ENCODE measurements at places on chromosomes 11 and 22.

DNA sequence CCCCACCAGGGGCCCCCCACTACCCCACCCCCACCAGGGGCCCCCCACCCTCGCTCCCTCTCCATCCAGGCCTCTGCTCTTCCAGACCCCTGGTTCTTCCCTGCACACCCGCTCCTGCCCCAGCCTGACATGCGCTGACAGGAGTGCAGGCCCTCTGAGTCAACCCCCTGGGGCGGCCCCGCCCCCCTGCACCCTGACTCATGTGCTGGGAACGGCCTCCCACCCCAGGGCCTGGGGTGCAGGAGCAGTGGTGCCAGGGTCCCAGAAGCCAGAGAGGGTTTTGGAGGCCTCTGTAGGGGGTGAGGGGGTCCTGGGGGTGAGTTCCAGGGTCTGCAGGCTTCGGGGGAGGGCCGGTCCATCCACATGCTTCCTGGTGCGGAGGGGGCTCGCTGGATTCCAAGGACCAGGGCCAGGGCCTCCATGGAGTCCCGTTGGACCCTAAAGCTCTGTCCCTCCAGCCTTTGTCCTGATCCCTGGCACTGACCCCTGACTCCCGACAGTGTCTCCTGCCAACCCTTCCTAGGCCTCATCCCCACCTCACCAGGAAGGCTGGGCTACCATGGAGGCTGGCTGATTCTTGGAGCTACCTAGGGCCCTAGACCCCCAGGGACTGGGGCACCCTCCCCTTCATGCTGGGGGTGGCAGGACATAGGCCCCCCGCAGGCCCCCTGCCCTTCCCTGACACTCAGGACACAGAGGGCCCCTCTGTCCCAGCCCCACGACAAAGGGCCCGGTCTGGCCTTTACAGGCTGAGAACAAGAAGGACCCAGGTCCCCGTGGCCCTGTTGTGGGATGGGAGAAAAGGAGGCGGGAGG, 583 bp upstream of the PKP3 start:
- DNase-seq = peak; percentile 92

DNA sequence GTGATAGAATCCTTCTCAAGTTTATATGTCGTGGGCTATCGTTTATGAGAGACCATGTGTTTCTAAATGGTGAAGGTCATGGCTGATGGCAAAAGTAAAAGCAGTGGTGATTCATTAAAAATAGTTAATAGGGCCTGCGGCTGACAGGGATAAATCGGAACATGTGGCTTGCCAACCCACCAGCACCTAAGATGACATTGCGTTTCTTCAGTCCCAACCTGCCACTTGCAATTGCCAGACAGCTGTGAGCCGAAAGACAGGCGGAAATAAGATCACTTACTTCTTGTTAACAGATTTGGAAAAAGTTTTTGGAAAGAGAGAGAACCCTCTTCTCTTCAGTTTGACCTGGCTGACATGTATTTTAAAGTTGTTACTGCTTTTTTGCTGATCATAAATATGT, 131.5 kb upstream of the MPPED2 start:
- no peak for DNase-seq

- no peak for DNase-seq
Measured at GRCh38 chr22:27815826-27816530, 14.4 kb upstream of the MN1 start.

- no peak for DNase-seq
Measured at GRCh38 chr11:71209181-71209580, 43.2 kb downstream of the SHANK2 start.

DNA sequence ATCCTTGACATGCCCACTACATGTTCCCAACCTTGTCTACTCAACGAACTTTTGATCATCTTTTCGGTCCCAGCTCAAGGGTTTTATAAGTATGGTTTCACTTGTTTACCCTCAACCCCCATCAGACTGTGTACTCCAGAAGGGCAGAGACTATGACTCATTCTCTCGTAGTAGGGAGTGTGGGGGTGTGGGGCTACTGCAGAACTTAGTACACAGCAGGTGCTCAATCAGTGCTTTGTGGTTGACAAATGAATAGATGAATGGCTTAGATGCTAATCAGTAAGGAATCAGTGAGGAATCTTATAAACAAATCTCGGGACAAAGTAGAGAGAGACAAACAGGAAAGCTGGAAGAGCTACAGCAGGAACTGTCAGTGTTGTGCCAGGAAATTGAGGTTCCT, 151.7 kb upstream of the PLET1 start:
- DNase-seq = no peak

GRCh38 chr11:1882265-1883238, 9.1 kb downstream of the PRR33 start:
- DNase-seq = peak; percentile 71

DNA sequence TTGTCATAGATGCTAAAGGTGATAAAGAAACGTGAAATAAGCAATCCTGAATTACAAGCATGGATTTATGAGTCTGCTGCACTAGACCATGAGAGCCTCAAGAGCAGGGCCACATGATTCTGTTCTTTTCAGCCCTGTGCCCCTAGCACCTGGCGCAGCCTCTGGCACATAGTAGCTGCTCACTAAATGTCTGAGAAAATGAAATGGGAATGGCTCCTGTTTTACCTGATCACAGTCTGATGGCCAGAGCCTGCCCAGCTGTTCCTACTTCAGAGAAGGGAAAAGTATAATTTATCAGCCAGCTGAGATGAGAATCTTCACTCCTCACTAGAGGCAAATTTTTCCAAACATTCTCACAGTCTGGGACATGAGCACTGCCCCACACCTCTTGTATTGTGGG, 10.7 kb upstream of the PKNOX2 start:
- no peak for DNase-seq

- no peak for DNase-seq
Measured at GRCh38 chr22:50179937-50180726, 5.6 kb upstream of the TRABD start.

DNA sequence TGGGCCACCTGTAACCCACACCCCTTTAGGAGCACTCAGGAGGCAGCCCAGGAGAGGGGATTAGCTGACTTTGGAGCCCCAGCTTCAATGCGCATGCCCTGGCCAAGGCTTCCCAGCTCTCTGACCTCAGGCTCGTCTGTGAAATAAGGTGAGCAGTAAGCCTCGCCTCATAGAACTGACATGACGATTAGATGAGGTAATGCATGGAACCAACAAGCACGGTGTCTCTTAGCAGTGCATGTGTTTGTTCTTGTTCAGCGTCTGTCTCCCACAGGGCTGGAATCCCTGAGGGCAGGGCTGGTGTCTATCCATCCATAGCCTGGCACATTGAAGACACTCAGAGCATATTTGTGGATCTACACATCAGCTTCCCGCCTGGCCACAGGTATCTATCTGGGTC, 415.4 kb downstream of the MN1 start:
- no peak for DNase-seq

- DNase-seq = no peak
Measured at GRCh38 chr22:30985561-30986208, 16.6 kb downstream of the TUG1 start.

- DNase-seq = no peak
Measured at GRCh38 chr11:8937159-8937558, 4.4 kb upstream of the C11orf16 start.

DNA sequence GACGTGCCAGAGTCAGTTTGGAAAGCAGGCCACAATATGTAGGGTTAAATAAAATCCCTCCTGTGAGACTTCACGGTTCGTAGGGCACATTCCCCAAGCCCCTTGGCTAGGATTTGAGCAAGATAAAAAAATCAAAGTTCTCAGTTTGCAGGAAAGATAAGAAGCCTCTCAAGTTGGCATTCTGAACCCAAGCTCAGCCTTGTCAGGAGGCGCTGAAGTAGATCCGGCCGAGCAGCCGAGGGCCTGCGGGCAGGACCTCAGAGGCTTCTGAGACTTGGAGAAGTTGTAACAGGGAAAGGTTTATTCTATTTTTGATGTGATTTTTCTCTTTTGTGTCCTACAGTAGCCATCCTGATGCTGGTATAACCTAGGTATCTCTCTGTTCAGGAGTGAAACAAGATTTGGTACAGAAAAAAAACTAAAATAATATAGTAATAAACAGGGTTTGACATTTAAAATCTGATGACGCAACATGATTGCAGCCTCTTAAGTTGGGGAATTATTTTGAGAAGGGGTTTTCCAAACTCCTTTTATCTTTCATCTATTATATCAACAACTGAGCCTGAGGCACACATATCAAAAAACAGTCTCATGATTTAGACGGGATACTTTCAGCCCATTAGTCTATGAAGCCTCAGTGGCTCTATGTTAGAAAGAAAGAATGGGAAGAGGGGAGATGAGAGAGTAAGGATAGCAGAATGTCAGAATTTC, 10.1 kb downstream of the PATE2 start:
- no peak for DNase-seq

- peak; percentile 99 for DNase-seq
Measured at GRCh38 chr11:110069158-110069737, 23.9 kb upstream of the ZC3H12C start.

DNA sequence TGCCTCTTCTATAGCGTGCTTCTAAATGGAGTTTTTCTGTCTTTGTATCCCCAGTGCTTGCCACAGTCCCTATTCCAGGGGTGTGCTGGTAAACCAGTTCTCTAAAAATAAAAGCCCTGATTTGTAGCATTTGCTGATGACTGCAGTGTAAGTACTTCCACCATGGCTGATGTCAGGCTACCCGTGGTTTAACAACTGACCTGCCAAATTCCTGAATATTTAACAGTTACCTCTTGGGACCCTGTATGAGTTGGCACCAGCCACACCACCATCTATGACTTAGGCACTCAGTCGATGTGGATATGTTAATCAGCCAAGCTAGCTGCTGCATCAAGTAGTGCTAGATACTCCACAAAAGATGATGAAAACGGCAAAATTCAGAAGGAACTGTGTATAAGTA, 94.0 kb upstream of the MTNR1B start:
- DNase-seq = no peak

DNA sequence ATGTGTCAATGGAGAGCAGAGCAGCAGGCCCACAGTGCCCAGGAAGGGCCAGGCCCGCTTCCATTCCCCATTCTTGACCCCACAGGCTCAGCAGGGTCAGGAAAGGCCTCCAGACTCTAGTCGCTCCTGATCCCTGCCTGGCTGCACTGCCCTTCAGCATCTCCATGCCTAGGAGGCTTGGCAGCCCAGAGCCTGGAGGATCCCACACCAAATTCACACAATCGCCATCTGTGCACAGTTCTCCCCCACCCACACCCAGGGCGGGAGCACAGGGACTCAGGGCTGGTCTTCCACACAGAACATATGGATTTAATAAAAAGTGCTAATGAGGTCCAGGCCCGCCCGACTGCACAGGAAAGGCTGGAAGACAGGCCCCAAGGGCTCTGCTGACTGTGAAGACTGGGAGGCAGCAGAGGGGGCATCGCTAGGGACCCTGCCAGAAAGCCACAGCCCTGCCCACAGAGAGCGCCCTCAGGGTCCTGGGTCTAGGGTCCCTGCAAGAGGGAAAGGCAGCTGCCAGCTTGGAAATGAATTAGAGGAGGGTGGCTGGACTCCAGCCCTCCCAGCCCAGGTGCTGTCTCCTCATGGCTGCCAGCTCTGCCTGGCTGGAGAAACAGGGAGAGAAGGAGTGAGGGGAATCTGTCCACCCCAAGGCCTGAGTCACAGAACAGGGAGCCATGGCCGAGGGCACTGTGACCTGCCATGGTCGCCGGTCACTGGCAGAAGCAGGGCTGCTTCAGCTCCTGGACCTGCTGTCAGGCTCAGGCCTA, 39.7 kb downstream of the DKK3 start:
- no peak for DNase-seq

- no peak for DNase-seq
Measured at GRCh38 chr11:60788401-60789125, 3.4 kb downstream of the MS4A10 start.

DNA sequence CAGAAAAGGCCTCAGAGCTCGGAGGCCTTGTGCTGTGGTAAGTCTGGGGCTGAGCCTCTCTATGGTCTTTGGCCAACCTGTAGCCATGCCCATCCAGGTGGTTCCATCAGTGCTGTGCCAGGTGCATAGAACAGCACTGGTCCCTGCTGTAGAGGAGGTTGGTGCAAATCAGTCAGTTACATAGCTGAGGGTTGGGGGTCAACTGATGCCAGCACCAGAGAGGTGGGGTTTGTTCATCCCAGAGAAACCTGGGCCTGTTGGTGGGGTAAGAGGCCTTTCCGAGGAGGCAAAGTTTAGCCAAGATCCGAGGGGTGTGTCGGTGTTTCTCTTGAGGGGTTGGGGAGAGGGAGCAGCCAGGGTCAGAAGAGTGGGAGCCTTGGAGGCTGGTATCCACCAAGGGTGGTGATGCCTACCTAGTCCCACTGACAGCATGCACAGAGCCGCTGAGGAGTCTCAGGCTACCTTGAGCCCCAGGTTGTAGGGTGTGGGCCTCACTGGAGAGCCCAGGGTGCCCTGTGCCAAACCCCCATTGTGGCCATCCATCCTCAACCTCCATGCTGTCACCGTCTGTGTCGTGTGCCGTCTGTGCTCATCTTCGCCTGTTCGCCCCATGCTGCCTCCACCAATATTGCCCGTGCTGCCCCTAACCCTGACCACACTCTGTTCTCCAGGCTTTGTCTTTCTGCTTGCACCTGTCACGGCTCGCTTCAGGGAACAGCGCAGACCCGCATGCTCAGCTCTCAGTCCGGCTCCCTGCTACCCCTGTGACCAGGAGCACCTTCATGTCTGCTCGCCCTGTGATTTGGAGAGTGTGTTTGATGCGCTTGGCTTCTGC, 78.7 kb upstream of the SUSD2 start:
- DNase-seq = no peak

GRCh38 chr11:100981196-100981824, 148.3 kb downstream of the PGR start:
- DNase-seq = no peak

DNA sequence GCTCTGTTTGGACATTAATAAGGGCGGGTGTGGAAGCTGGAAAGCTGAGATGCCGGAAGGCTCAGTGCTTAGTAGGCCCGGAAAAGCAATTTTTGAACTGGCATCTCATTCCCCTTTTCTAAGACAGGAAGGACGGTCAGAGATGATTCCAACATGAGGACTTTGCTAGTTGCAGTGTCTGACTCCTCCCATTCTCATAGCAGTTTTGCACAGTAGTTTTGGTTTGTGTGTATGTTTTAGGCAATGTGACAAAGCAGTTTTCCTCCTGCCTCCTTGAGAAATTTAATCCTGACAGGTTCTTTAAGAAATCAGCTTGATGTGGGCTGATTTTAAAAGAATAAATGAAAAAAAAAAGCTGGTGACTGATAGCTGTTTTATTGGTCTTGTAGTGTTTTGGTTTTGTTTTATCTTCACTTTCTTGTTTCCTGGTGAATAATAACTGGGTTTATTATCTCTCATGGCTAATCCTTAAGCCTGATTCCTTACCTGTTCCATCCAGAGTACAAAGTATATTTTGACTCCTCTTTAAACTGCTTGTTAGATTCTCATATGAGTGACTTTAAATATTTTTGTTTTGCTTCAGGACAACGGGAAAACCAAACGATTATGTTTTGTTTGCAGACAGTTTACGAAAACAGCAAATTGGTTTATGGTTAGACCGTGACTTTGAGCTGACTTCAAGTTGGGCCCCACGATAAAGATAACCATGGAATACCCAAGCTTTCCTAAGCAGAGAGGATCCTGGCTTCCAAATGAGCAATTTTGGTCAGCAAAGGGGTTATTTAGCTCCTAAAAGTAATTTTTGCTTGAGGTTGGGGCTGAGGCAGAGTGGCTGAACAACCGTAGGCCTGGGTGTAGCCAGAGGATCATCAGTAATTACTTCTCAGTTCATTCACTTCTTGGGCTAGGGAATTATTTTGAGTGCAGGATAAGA, 3.4 kb downstream of the PTPRJ start:
- DNase-seq = peak; percentile 70
